ENCODE measurements at places on chromosomes 13 and 19.

- DNase-seq = no peak
Measured at GRCh38 chr19:13841086-13841961, 35.6 kb upstream of the NANOS3 start.

DNA sequence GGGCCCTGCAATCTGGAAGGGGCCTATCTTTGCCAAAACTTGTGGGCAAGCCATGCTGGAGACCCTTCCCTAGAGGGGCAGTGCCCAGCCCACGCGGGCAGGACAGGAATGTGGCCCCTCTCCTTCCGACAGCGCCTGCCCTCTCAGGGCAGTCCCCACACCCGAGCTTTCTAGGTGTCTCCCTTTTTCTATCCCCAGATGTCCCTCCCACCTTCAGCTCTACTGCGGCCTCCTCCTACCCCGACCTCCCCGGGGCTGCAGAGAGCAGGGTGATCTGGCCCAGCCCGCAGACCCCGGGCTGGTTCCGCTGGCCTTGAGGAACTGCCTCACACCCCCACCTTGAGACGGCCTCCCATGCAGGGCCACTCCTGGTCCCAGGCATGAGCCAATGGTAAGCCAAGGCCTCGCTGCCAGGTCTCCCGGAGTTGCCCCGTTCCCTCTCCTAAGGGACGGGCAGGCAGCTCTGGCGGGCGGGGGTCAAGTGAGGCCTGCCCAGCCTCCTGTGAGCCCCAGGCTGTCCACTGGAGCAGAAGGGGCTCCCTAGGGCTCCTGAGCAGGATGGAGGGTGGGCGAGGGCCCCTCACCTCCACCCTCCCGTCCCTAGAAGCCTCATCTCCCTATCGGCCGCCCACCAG lies 39.7 kb downstream of the KLF2 start:
- no peak for DNase-seq

DNA sequence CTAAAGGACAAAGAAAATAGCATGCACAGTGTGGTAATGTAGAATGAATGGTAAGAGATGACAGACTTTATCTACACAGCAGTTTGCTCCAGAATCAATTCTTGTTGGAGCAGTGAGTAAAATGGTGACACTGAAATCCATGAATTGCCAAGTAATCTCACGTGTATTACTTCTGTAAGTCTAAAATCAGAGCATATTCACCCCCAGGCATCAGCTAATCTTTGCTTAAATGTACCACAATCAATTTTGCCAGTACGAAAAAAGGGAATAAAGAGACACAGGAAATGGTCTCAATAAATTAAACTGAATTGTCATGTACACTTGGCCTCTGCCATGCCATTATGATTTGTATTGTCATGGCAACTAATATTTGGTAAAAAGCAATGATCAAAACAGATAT lies 294.2 kb downstream of the PCDH17 start:
- no peak for DNase-seq

GRCh38 chr13:35649162-35649561 lies 172.7 kb upstream of the MAB21L1 start:
- DNase-seq = no peak

DNA sequence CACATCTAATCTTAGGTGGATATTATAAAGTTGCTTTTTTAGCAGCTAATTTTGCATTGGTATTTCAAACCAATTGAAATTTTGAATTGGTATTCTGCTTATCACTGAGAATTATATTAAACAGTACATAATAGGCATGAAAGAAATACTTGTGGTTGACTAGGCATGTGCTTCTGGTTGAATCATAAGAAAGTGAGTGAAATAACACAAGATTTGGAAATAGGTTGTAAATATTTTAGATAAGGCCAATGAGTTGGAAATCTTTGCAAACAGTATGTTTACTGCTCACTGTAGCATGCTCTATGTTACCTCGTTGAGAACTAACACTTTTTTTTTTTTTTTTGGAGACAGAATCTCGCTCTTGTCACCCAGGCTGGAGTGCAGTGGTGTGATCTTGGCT lies 66.8 kb upstream of the RFC3 start:
- no peak for DNase-seq

Data from stimulated activated CD4-positive, alpha-beta T cell treated with anti-CD3 and anti-CD28 coated beads, Interleukin-12 subunit alpha, Interleukin-12 subunit beta, amount 100 ng/mL, for 4 hours (primary cell).